Stimulated activated CD4-positive, alpha-beta T cell treated with anti-CD3 and anti-CD28 coated beads, Interleukin-1b, Interleukin-23, amount 100 ng/mL, for 48 hours (primary cell): ENCODE measurements at places on chromosomes 7 and 10.

DNA sequence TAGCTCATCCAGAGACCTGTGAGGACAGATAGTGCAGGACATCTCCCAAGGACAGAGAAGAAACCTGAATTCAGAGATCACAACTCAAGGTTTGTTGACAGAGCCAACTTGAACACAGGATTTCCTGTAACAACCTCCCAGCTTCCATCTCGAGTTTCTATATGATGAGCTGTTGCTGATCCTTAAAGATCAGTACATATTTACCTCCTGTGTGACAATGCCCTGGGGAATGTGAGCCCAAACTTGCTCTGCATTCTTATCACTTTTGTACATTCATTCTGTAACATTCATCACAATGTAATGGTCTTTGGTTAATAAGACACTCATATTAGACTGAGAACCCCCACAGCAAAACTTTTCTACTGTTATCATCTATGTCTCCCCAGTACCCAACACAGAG is 468.6 kb downstream of the XPNPEP1 start:
- DNase-seq: no peak

DNA sequence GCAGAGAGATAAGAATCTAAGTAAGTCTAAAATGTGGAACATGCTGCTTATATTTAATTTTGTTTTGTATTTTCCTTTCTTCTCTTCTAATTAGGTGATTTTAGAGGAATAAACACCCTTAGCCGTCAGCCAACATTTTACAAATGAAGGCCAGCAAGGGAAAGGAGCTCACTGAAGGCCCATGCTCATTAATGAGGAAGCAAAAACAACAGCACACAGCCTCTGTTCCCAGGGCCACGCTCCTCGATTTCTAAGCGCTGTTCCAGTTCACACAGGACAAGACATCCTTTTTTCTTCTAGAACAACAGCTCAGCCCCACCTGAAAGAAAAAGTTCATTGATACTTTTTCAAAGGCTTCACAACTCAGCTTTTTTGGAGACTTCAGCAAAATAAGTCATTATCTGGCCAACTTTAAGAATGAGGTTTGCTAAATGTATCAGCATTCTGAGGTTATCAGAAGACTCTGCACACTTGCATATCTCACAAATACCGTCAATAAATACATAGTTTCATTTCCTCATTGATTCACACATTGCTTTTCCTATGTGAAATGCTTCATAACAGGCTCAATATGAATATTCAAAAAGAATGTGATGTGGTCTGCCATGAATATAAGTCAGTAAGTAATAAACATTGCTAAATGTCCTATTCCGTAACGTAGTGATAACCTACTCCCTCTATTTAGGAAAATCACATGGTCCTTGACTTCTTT is 34.8 kb upstream of the SFMBT2 start:
- DNase-seq: no peak

DNA sequence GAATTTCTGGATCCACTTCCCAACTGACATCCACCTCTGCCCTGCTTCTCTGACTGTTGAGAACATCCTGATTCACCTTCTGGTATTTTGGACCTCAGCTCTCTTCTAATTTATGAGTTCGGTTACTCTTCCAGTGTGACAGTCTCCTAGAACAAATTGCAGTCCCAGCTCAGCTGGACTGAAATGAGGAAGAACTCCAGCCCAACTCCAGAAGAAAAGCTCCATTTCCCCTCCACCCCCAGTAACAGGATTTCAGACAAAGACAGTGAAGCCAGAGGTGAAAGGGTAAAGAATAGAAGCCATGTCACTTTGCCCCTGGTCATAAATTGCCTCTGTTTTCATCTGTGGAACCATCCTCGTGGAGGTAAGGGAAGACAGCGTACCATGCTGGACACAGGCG is 26.2 kb upstream of the INHBA start:
- DNase-seq: no peak

- DNase-seq: no peak
Measured at GRCh38 chr7:38819463-38819862, 89.5 kb downstream of the VPS41 start.

DNA sequence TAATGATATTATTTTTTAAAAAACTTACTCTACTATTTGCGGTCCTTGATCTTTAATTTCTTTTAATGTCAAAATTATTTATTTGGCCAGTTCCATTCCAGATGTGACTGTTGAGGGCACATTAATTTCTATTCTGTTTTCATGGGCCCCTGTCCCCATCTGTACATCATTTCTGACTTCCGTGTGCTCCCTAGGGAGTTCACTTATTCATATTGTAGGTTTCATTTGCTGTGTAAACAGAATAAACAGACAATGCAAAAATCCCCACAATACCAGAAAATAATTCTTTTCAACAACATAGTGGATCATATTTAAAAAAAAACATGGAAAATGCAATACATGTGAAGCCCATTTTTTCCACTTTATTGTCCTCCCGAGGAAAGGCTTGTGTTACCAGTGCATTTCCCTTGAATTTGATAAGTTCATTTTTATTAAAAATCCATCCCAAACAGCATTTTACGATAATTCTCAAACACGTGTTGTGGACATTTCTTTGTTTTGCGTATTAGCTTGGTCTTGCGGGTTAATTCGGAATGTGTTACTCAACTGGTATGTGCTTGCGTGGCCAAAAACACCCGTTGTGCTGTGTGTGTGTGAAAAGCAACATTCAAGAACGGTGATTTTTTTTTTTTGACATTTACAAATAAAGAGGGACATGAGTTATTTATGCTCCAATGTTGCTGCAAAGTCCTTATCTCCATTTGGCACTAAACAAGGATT is 138.4 kb downstream of the MGMT start:
- DNase-seq: no peak

DNA sequence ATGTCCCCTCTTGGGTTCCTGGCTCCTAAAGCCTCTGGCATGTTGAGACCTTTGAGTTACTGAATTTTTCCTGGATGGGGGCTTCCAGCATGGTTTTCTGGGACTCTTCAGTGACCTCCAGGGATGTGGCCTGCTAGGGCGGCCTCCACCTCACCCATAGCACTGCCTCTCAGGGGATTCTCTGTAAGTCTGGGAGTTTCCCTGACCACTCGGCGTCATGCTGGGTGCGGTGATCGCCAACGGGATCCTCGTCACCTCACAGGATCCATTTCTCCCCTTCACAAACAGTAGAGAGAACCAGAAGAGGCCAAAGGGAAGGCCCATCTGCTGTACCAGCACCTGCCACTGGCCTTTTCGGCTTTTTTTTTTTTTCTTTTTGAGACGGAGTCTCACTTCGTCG is 84.3 kb downstream of the NPTX2 start:
- DNase-seq: no peak

DNA sequence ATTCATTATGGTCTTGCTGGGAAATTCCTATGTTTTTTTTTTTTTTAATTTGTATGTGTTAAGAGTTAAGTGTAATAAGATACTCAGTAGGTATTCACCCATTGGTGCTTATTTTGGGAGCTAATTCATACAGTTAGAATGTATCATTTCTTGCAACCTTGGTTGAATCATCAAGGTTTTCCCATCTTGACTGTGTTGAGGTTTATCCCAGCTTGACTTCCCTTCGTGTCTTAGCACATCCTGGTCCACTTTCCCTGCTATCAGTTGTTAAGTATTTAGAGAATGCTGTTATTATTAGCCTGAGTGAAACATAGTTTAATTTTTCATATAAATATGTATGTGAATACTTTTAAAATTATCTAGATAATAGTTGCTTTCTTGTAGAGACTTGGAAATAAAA is 20.8 kb downstream of the RALA start:
- DNase-seq: no peak

GRCh38 chr7:98120559-98120958 is 13.9 kb downstream of the LMTK2 start:
- no peak for DNase-seq

DNA sequence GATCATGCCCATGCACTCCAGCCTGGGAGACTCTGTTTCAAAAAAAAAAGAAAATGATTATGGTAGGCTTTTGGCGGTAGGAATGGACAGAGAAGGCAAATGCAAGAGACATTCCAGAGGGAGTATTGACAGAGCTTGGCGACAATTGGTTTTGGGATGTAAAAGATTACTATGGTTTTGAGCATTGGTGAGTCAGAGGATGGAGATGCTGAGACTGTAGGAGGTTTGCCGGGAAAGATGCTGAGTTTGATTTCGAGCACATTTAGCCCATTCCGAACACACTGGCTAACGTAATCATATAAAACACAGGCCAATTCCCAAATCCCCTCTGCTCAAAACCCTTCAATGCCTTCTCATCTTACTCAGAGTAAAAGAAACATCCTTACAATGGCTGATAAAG is 161.6 kb upstream of the MKLN1 start:
- DNase-seq: no peak

- DNase-seq: no peak
Measured at GRCh38 chr7:104809906-104810305, 204.1 kb upstream of the KMT2E start.

DNA sequence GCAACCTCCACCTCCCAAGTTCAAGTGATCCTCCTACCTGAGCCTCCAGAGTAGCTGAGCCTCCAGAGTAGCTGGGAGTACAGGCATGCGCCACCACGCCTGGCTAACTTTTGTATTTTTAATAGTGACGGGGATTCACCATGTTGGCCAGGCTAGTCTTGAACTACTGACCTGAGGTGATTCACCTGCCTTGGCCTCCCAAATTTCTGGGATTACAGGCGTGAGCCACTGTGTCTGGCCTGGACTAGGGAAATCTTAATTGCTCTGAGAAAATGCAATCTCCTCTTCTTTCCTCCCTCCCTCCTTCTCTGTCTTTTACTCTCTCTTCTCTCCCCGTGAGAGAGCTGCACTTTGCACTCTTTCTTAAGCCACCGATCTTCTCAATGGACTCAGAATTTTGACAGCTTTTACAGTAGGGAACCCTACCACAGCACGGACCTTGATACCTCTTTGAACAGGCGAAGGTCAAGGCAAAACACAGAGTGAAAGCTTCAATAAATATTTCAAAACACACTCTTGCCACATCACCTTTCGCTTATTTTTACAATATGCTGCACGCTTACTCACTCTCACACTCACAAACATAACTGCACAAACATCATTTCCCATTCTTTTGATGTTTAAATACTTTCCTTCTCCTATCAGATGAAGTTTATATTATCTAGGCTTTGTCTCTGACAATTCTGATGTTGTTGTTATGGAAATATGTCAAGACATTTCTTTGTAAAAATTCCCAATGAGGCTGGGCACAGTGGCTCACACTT is 173.4 kb upstream of the NRP1 start:
- DNase-seq: no peak

DNA sequence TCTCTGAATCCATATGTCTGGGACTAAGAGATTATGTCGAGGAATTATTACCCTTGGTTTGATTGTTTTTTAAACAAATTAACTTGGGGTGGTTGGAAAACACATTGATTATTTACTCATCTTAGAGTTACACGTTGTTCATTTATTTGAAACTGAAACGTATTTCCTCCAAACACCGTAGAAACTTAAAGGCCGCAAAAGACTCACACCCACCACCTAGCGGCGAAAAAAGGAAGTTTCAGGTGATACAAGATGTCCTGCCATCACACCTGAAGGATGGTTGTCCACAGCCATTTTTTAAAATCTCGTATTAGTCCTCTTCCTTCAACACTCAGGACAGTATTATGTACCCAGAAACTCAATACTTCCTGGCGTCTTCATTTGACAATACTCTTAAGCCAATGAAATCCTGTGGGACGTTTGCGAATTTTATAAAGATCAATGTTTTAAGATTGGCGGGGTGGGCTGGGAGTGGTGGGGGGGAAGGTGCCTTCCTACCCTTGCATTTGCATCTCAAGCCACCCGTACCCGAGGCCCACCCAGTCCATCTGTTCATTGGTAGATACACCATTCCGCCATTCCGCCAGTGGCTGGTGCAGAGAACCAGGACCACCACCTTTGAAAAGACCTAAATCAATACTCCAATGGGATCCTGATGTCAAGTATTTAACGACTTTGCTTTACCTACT is 1.4 kb upstream of the LCOR start:
- peak; percentile 81 for DNase-seq

DNA sequence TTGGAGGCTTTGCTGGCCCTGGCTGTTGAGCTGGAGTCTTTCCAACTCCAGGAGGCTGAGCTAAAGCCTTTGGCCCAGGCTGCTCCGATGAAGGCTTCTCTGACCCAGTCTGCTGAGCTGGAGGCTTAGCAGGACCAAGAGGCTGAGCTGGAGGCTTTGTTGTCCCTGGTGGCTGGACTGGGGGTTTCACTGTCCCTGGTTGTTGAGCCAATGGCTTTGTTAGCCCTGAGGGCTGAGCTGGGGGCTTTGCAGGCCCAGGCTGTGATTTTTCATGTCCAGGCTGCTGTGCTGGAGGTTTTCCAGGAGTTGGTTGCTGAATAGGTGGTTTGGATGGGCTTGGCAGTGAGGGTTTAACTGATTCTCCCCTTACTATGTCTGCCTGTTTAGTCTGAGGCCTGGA is 7.3 kb downstream of the PCLO start:
- no peak for DNase-seq

- DNase-seq: no peak
Measured at GRCh38 chr7:157885140-157885539, 548.3 kb downstream of the DNAJB6 start.

GRCh38 chr7:45574669-45575500 is 717 bp downstream of the ADCY1 start:
- DNase-seq: no peak

GRCh38 chr10:132142396-132143161 is 44.2 kb upstream of the DPYSL4 start:
- peak; percentile 40 for DNase-seq

GRCh38 chr10:74276416-74276815 is 125.4 kb downstream of the ADK start:
- no peak for DNase-seq

DNA sequence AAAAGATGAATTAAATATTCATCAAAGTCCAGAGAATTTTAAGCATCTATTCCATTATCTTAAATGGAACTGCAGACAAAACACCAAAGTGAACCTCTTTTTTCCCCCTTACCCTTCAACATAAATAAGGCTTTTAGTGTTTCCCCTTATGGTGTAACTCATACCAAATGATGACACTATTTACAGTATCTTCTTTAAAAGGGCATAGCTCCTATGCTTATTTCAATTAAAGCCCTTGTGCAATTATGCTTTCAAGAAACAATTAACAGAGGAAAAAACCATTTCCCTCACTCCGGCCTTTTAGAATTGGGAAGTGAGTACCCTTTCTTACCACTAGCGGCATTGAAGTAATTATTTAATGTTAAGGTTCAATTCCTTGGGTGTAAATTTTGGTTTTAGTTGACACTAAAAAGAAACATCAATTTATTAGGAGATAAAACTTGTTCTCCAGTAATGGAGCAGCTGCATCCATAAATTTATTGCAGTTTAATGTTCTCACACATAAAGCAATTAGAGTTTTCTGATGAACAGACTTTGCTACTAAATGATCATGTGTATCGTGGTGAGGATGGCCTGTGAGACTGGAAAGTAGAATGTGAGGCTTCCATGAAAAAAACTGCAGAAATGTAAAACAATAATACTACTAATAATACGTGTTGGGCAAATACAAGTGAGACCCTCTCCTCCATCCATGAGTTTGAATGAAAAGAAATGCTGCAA is 661.3 kb downstream of the PARD3 start:
- DNase-seq: no peak

DNA sequence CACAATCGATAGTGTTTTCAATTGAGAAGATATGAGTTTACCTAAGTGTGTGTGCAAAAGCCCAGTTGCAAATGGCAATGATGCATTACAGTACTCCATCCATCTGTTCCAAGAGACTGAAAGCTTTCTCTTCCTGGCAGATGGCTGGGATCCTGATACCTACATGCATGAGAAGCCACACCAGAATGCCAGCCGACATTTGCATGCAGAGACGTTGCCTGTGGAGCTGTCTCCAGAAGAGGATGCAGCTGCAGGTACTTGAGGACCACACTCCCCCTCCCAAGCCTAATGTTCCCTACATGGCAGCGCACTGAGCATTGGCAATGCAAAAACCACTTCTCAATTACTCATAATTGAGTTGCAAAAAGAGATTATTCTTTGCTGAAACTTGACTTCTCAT is 332.1 kb downstream of the WDR11 start:
- DNase-seq: no peak
